ENCODE measurements at places on chromosomes 5 and 9.
A peak's percentile ranks its signal among the peaks of the same experiment; 100 is the strongest.

DNA sequence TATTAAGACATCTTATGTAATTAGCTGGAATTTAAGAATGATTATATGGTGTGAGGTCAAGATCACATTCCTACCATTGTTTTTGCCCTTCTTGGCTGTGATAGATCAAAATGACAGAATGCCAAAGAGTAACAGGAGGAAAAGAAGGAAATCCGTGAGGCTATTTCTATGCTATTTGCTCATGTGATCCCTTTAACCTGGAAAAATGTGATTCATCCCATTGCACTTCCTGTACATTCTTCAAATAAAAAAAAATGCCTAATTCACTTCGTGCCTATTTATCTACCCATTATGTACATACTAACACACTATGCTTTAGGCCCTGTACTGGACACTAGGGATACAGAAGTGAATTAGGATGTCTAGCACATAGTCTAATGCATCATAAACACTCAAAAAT is 154.1 kb upstream of the PAPPA start:
- DNase-seq = peak; percentile 65

GRCh38 chr5:151107084-151107483 is 26.2 kb upstream of the TNIP1 start:
- no peak for DNase-seq

DNA sequence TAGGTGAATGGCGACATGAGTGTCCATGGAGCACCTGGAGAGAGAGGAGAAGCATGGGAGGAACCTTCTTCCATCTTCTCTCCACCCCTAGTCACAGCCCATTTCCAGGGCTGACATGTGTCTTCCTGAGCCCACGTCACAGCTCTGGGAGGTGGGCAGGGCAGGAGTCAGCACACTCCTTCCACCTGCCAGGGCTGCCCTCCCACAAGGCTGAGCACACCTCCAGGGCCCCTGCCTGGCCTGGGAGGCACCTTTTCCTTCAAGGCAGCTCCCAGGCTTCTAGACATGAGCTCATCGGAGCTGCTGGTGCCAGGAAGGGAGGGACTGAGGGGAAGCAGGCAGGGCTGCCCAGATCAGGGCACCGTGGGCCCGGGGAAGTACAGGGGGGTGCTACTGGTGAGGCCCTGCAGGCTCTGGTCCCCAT is 13.6 kb upstream of the SYNPO start:
- DNase-seq = no peak

DNA sequence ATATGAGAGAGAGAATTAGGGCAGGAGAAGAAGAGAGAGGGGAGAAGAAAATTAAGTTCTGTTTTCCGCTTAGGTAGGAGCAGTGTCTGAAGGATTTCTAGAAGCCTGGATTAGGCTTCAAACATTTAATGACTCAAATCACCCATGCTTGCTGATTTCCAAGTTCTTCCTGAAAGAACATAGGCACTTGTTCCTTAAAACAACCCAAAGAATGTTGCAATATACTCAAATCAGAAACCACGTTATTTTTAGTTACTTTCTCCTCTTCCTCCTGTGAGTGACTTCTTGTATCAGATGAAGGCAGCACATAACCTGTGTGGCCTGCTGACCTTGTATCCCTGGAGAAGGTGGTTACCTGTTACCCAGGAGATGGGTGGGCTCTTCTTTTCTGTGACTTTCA is 351.5 kb upstream of the KLF4 start:
- no peak for DNase-seq

- DNase-seq = no peak
Measured at GRCh38 chr5:10099548-10099947, 150.1 kb downstream of the ATPSCKMT start.

DNA sequence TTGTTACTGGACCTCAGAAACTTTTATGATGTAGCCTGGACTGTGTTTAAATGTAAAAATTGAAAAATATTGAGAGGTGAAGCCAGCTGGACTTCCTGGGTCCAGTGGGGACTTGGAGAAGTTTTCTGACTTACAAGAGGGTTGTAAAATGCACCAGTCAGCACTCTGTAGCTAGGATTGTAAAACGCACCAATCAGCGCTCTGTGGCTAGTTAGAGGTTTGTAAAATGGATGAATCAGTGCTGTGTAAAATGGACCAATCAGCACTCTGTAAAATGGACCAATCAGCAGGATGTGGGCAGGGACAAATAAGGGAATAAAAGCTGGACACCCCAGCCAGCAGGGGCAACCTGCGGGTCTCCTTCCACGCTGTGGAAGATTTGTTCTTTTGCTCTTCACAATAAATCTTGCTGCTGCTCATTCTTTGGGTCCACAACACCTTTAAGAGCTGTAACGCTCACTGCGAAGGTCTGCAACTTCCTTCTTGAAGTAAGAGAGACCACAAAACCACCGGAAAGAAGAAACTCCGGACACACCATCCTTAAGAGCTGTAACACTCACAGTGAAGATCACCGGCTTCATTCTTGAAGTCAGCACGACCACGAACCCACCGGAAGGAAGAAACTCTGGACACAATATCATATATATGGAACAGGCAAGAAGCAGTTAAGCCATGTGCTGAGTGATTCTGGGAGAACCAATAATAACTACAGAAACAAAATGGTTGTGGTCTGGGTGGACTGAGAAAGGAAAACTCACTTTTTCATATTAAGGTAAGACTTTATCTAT is 201.3 kb downstream of the GABRG2 start:
- DNase-seq = no peak

- no peak for DNase-seq
Measured at GRCh38 chr9:26357803-26358344, 534.7 kb downstream of the CAAP1 start.

DNA sequence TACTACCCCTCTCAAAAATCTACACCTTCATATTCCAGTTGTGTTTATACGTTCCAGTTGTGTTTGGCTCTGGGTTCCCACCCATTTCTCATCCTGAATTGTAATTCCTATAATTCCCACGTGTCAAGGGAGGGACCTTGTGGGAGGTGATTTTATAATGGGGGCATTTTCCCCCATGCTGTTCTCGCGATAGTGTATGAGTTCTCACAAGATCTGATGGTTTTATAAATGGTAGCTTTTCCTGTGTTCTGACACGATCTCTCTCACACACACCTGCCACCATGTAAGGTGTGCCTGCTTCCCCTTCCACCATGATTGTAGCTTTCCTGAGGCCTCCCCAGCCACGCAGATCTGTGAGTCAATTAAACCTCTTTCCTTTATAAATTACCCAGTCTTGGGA is 108.5 kb upstream of the ADAMTS16 start:
- no peak for DNase-seq

DNA sequence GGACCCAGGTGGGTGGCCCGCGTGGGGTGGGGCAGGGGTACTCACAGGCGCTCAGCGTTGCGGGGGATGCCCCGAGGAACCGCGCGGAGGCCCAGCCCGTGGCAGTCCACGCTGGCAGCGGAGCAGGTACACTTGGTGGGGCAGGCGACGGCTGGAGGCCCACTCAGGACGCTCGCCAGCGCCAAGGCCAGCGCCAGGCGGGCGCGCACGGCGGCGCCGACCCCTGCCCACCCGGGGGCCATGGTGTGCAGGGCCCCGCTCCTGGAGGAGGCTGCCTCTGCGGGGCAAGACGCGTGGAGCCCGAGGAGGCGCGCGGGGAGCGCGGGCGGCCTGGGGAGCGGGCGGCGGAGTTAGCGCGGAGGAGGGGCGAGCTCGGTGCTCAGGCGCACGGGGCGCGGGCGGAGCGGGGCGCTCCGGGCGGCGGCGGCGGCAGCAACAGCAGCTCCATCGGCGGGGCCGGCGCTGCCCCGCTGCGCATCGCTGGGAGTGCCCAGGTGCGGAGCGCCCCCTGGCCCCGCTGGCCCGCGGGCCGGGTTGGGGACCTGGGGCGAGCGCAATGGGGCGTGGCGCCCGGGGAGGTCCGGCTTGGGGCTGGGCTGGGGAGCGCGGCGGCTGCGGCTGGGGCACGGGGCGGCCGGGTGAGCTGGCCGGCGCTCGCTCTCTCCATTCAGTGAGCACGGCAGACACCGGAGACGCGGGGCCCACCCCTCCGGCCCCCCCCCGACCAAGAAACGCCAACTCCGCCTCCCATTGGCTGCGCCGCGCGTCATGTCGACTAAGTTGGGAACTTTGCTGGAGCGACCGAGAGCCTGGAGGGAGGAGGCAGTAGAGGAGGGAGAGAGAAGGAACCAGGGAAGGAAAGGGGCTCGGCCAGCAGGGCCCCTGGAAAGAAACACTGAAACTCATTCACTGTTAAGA is at the start of gene SLIT3:
Gene SLIT3 (minus strand): TSS at position 672 of the 918 bp plus-strand sequence. CDS start 430 bp downstream, at position 242.
- peak; percentile 94 for DNase-seq

GRCh38 chr9:686321-686813 is 155.1 kb upstream of the DMRT1 start:
- DNase-seq = peak; percentile 63
